Left kidney (tissue), 8 donors: ENCODE measurements at places on chromosomes 5 and 9.

DNA sequence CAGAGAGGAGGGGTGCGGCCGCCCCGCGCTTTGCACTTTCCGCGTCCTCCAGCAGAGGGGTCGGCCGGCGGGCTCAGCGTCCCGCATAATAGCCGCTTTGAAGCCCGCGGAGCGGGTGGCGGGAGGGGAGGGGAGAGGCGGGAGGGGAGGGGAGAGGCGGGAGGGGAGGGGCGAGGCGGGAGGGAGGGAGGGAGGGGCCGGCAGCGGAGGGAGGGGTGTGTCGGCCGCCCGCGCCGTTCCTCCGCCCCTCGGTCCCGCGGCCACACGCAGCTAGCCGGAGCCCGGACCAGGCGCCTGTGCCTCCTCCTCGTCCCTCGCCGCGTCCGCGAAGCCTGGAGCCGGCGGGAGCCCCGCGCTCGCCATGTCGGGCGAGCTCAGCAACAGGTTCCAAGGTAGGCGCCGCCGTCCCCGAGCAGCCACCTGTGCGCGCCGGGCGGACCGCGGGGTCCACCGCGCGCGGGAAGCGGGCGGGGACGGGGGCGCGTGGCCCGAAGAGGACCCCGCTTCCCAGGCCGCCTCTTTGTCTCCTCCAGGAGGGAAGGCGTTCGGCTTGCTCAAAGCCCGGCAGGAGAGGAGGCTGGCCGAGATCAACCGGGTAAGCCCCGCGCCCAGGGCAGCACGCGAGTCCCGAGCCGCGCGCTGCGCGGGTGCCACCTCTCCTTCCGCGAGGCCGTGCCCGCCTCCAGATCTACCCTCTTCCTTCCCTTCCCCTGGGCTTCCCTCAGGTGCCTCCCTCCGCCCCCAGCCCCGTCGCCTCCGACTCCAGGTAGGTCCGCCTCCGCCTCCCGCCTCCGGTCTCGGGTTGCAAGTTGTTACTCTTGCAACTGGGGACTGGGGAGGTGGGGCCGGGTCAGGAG, at the start of gene AIF1L:
Gene AIF1L, plus strand, starts transcription at position 263 of the 857 bp plus-strand sequence. Its CDS starts 99 bp downstream, at position 362.
- peak; percentile 70 for DNase-seq

DNA sequence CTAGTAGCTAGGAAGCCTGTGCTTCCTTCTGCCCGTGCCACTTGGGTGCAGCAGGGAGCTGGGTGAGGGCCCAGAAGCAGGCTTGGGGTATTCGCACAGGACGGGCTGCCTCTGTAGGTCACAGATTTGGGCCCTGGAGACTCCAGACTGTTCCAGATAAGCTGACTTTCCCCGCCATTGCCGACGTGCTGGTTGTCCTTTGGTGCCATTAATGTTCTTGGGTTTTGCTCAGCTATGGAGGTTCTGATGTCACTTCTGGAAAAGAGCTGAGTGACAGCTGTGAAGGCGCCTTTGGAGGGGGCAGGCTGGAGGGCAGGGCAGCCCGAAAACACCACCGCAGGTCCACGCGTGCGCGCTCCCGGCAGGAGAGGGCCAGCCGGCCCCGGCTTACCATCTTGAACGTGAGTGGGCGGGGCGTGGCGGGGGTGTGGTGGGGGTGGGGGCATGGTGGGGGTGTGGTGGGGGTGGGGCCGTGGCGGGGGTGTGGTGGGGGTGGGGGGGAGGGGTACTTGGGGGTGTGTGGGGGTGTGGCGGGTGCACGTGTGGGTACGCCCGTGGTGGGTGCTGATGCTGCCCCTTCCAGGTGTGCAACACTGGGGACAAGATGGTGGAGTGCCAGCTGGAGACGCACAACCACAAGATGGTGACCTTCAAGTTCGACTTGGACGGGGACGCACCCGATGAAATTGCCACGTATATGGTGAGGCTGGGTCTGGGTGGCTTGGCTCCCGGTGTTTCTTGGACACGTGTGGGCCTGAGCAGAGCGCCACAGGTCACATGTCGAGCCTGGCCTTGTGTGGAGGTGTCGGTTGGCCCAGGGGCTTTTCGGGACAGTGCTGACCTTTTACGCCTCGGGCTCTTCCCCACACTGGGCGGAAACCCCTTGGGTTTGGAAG, 79.6 kb downstream of the WNK2 start:
- no peak for DNase-seq

DNA sequence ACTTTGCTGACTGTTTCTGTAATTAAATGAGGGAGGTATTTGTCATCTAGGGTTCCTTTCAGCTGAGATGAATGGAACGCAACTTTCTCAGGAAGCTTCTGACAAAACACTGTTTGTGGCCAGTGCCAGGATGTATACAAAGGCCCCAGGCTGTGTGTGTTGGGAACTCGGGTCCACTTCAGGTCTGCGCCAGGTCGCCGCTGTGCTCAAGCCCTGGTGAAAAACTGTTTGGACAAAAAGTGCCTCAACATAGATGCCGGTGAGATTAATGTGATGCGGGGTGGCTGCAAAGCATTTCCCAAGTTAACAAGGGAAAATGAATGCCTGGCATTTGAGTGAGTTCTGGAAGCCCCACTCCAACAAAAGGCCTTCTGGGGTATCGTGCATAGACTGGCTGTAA, 156.4 kb downstream of the GABBR2 start:
- DNase-seq = no peak

- DNase-seq = peak; percentile 81
These were observed 260.6 kb downstream of the DENND1A start for GRCh38 chr9:123669346-123669745.

- no peak for DNase-seq
These were observed 14.0 kb downstream of the BOD1 start for GRCh38 chr5:173602423-173602822.

DNA sequence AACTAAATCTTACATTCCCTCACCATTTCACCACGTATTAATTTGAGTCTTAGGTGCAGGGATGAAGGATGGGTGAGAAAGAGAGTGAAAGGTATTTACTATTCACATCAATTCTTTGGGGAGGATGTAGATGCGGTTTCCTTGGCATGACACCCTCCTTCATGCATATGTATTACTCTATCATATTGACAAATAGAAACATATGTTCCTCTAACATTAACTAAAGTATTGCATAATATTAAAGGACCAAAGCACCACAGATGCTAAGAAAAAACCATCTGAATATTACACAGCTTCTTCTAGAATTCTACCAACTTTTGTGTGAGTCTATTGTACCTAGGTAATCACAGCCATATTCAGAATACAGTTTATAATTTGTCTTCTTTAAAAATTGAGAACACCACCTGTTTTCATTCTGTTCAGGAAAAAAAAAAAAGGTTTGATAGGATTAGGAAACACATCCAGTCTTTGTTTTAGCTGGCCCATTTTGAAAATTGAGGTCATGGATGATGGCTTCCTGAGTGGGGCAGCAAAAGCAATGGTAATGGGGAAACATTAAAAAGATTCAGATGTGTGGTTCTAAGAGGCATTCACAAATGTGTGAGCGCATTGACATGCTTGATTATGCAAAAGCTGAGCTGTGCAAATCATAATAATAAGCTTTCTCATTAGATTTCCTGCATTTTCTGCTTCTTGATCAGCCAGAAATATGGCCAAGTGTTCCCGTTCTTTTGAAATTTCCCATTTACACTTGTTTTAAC, 1011.5 kb upstream of the NUDT12 start:
- DNase-seq = no peak

- DNase-seq = no peak
These were observed 32.4 kb upstream of the CDK20 start for GRCh38 chr9:88006511-88007290.

GRCh38 chr9:86846656-86847055, 100.7 kb downstream of the GAS1 start:
- DNase-seq = no peak

- no peak for DNase-seq
These were observed 26.6 kb downstream of the GADD45G start for GRCh38 chr9:89631384-89631783.

DNA sequence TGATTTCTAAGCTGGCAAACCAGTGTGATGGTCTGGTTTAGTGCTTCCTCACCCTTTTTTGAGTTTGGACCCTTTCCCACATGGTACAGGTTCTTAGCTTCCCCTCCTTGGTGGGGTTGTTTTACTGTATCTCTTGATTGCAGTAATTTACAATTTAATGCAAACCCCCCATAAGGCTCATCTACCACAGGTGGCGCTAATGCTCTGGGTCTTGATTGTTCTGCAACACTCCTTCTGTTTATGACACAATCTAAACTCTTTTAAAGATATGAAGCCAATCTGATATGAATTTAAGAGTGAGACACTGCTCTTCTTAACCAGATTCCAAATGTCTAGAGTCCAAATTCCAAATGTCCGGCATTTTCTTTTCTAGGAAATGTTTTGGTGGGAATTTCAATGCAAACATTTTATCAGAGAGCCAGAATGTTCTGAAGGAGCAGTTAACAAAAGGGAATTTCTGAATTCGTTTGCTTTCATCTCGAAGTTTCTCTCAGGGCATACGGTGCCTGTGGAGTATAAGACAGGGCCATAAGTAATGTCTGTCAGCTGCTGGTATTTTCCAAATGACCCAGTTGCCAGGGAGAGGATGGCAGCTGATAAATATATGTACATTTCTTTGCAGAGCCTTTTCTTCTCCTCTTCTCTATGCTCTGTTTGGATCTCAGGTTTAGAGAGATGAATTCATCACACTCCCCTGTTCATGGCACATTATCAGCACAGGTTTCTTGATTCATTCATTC, 246.8 kb downstream of the ARHGAP26 start:
- peak; percentile 33 for DNase-seq

GRCh38 chr5:115433918-115434317, 110.7 kb downstream of the FEM1C start:
- DNase-seq = no peak

- no peak for DNase-seq
These were observed 144.9 kb downstream of the GIN1 start for GRCh38 chr5:102975045-102975444.

- no peak for DNase-seq
These were observed 96.0 kb downstream of the GALNT10 start for GRCh38 chr5:154286557-154286956.

GRCh38 chr9:26950521-26950920, 3.5 kb upstream of the PLAA start:
- DNase-seq = no peak

DNA sequence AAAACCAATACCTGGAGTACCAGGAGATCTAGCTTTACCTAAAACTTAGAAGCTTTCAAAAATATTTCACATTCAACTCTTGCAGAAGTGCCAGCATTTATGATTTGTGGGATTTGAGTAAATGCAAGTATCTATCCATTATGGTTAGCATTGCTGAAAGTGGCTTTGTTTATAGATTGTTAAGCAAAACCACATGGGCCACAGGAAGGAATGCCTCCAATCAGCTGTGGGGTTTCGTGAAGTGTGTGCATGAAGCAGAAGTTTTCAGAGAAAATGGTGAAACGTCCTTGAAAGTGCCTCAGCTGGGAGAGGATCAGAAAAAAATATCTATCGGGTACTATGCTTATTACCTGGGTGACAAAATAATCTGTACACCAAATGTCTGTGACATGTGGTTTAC, 4.2 kb downstream of the LECT2 start:
- DNase-seq = no peak

- DNase-seq = no peak
These were observed 48.8 kb upstream of the RETREG1 start for GRCh38 chr5:16665601-16666000.

GRCh38 chr5:73405691-73406090, 42.9 kb downstream of the FOXD1 start:
- no peak for DNase-seq

DNA sequence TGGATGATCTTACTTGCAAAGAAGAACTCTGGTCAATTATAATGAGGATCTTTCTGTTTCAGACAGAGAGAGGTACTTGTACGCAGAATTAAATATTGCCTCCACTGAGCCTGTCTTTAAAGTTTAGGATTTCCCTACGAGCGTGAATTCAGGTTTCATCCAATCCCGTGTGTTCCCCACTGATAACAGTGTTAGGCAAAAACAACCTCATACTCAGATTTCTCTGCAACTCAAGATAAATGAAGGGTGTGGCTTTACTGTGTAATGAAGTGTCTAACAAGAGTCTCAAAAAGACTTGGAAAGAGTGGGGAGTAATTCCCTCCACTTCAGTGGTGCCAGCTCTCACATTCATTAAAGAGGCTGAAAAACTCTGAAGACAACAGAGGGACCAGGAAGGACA, 53.2 kb upstream of the ACO1 start:
- DNase-seq = no peak

DNA sequence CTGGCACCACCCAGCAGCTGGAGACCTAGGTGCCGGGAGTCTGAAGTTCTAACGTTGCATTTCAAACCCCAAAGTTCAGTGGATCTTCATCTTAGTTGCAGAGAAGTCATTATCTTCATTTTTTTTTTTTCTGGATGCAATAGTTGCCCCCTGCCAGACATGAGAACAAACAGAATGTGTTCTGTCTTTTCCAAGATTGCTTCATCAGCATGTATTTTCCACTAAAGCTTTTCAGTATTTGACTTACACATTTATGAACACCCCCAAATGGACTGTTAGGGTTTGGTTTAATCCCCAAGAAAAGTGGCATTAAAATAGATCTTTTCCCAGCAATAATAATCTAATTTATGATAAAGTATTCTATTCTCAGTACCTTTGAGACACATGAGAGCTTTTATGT, 135.2 kb upstream of the OSMR start:
- no peak for DNase-seq

- no peak for DNase-seq
These were observed 16.1 kb upstream of the CMBL start for GRCh38 chr5:10323588-10324488.

DNA sequence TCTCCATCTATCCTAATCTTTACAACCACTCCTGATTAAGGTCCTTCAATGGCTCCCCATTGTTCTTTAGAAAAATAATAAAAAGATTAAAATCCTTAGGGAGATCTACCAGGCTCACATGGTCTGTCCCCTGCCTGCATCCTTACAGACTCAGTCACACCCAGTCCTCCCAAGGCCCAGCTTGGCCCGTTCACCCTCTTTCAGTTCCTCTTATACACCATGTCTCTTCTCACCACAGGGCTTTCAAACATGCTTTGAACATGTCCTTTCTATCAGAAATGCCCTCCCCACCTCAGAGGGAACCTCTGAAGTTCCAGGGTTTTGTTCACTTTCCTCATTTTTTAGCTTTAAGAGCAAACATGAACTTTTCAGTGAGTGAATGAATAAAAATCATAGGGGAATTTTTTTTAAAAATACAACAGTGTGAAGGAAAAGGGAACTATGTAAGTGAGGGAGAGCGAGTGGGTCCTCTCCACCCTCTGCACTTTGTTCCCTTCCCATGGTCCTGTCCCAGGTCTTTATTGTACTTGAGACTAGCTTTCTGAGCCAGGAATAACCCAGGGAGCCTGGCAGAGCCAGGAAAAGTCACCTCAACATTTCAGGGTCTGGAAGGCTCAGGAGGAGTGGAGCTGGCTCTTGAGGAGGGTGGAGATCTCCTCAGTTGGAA, 55.3 kb downstream of the TRPC7 start:
- DNase-seq = no peak

- DNase-seq = no peak
These were observed 350.5 kb upstream of the WWC1 start for GRCh38 chr5:167940911-167941310.

- no peak for DNase-seq
These were observed 66.9 kb downstream of the CTSL start for GRCh38 chr9:87792831-87793288.

GRCh38 chr5:147835386-147835798, 3.9 kb upstream of the SPINK1 start:
- no peak for DNase-seq
